ENCODE measurements at places on chromosomes 12 and 14.

DNA sequence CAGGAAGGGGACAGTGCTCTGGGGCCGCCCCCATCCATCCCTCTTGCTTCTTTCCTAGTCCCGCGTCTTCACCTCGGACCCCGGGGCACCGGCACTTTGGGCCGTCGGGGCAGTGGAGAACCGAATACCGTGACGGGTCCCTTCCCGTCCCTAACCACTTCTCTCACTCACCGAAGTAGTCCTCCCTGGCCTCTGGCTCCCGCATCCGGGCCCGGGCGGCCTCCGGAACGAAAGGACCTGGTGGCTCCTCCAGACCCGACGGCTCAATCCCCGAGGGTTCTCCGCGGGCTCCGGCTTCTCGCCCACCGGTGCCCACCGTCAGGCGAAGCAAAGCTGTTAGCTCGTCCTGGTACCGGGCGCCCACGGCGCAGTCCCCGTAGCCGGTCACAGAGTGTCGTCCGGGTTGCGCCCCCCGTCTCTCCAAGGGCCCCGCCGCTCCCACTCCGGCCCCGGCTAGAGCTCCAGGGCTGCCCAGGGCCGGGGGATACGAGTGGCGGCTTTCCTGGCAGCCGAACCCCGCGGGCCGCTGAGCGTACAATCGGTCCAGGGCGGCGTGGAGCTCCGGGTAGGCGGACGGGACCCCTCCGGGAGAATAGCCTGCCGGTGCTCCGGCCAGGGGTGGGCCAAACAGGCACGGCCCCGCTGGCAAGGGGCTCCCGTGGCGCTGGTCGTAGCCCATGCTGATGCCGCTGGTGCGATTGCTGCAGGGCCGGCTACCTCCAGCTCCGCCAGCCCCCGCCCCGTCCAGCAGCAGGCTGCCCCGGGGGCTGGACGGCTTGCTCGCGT is 1.1 kb downstream of the AJUBA start:
- DNase-seq, result peak; percentile 23

- DNase-seq, result no peak
Measured at GRCh38 chr12:109289004-109289403, 20.1 kb downstream of the FOXN4 start.

- DNase-seq, result peak; percentile 16
Measured at GRCh38 chr12:27434673-27435565, 11.6 kb upstream of the SMCO2 start.

DNA sequence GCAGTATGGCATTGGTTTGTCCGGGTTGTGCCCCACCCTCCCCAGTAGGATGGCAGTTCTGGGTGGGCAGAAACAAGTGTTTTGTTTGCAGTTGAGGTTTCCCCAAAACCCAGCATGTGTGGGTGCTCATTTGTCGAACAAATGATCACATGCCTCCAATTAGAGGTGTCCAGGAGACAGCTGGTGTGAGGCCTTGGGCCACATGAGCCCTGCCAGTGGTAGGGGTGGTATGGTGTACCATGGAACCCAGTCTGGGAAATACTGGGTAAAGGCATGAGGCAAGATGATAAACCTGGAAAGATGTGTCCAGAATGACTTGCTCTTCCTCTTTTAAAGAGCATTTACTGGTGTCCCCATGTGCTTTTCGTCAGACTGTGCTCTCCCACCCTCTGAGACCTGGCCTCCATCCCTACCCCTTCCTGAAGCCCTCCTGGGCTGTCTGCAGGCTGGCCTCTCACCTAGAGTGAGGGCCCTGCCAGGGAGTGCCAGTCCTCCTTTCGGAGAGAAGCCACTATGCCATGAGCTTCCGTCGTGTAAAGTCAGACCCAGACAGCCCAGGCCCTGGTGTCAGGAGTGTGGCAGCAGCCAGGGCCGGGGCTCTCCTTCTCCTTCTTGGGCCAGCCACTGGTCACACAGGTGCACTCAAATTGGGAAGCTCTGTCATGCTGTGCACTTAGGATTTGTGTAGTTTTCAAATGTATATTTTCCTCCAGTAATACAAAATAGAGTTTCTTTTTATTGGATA is 17.6 kb downstream of the ANKRD9 start:
- DNase-seq, result no peak

- no peak for DNase-seq
Measured at GRCh38 chr14:69325646-69326265, 65.8 kb downstream of the GALNT16 start.

DNA sequence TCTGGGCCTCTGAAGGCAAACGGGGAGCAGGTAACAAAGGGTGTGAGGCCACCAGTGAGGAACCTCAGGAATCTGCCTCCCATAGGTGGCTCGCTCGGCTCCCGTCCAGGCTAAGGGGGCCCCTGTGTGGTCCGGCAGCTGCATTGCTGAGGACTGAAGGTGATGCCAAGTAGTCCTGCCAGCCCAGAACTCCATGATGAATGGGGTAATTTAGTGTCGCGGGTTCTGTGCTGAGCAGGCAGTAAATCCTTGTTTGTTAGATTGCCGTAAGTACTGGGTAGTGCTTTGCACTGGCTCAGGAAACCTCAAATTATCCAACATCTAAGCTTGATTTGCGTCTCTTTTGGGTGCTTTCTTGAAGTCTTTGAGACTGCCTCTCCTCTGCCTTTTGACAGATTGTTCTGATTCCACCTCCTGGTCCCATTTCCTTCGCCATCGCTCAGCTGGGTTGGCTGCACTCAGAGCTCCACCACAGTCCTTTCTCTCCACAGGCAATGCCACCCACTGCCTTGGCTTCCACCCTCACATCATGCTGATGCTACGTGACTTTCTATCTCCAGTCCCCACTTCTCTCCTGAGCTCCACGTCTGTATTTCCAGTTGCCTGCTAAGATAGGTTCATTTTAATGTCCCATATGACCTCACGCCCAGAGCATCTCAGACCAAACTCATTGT is 392.0 kb downstream of the FUT8 start:
- no peak for DNase-seq

DNA sequence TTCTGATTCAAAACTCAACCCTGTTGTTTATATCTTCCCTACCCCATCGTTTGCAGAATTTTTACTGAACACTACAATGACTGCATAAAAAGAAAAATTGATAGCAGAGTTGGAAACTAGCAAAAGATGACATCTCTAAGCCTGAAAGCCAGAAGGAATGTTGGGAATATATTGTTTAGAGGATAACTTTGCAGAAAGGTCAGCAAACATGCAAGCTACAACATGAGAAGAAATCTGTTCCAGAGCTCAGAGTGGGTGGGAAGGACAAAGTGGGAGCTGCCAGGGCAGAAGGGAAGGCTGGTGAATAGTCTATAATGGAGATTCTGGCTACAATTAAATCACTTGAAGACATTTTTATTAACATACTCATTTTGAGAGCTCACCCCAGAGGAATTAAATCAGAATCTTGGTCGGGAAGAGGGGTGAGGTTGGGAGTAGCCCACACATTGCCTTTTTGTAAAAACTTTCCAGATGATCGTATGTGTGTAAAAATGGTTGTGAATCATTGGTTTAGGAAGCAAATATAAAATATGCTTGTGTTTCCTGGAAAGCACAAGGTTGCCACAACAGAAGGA is 574.8 kb downstream of the FLRT2 start:
- no peak for DNase-seq

- DNase-seq, result no peak
Measured at GRCh38 chr12:127311720-127312364, 955.1 kb upstream of the TMEM132C start.

DNA sequence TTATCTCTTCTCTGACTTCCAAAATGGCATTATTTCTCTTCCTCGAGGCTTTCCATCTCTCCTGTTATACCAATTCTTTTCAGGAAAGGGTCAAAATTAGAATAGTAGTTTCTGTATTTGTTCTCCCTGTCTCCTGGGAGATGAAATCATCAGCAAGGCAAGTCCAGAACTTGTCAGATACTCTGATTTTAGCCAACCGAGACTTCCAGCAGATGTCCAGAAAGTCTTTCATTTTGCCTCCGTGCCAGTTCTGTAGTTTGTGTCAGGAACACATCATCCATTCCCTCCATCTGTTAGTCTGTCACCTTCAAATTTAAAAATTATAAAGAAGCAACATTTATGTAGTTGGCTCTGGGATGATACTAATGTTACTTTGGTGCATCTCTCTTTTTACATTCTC is 275.7 kb downstream of the CCDC59 start:
- no peak for DNase-seq

- DNase-seq, result no peak
Measured at GRCh38 chr12:94922561-94922960, 80.9 kb downstream of the NDUFA12 start.

- no peak for DNase-seq
Measured at GRCh38 chr12:131050463-131051154, 96.9 kb downstream of the ADGRD1 start.

DNA sequence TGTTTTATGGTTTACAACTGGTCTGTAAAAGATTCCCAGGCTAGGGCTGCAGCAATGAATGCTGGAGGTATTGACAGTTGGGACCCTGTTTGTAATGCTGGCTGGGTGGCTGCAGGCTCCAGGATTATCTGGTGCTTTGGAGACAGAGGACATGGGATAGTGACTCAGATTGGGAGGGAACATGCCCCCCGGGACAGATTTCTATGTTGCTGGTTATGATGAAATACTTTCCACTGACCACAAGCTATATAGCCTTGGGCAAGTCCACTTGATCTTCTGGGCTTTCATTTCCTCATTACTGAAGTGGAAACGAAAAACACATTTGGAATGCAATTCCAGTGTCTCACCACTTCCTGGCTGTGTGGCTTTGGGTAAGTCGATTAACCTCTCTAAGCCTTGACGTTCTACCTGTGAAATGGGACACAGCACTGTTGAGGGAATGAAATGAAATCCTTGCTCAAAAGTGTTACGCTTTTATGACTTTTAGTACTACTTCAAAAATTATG is 6.3 kb upstream of the TPCN1 start:
- DNase-seq, result peak; percentile 99

DNA sequence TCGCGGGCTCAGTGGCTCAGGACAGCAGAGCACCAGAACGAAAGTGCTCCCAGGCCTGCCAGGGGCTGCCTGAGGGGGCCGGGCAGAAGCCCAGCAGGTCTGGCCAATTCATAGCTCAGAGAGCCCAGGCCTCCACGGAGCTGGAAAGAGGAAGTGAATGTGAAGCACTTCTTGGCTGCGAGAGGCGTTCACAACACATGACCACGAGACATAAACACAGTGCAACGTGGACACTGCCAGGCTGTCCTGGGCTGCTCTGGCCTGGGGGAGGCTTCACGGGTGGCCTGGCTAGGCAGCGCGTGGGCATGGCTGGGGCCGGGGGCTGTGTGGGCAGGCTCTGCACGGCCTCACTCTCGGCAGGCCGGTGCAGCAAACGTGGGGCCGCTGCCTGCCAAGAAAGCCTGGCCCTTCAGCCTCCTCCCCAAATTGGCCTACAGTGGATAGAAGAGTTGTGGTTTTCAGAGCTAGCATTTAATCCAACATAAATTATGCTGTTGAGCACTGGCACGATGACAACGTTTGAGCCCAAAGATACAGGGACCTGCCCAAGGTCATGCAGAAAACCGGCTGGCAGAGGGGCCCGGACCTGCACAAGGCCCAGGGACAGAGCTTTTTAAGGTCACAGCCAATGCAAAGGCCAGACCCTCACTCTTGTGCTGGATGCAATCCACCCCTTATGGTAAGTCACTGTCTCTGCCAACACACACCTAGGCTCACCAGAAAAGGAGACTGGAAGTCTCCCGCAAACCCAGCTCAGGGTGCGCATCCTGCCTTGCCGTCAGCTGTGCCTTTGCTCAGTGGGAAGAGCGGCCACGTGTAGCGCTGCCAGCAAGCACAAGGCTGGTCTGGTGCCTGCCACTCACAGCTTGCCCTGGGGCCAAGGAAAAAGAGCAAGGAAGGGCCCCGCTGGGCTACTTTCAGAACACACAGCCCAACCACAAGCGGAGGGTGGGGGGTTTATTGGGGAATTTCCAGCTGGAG is 8.6 kb downstream of the SLC25A29 start:
- peak; percentile 37 for DNase-seq

DNA sequence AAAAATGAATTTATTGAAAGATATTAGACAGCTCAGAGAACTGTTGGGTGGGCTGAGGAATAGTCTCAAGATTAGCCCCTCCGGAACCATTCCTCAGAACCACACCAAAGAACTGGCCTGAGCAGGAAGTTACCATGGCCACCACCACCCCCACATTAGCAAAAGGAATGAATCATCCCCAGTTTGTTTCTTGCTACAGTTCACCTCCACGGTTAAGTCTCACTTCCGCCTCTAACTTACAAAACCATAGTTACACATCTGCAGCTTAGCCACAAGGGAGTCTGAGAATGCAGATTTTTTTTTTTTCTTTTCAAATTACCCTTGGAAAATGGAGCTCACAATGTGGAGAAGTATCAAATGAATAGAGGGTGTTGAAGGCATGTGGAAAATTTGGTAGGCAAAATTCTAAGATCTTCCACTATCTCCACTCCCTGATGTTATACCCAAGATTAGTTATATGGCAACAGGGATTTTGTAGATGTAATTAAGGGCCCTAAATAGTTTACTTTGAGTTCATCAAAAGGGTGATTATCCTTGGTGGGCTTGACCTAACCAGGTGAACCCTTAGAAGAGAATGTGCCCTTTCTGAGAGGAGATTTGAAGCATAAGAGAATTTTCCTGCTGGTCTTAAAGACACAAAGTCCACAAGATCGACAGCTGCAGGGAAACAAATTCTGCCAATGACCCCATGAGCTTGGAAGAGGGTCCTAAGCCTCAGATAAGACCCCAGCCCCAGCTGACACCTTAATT is 129.8 kb upstream of the KRR1 start:
- peak; percentile 95 for DNase-seq

- no peak for DNase-seq
Measured at GRCh38 chr12:2649201-2650030, 145.4 kb upstream of the FKBP4 start.

DNA sequence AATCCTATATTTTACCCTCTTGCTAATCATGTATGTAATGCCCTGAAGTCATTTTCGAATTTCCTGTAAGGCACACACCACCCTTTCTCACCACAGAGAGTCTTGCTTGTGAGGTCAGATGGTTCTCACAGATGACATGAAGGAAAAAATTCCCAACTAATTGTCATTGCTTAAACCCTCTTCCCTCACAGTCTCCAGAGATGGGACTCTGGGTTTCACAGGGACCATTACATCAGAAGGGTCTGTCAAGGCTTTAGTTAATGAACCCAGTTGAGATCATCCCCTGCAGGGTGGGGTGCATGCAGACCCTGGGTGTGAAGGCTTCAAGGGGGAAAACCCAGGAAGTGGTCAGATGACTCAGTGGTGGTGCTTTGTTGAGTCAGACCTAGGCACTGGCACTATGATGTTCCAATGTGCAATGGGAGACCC is 229.6 kb downstream of the BCAT1 start:
- DNase-seq, result peak; percentile 87

DNA sequence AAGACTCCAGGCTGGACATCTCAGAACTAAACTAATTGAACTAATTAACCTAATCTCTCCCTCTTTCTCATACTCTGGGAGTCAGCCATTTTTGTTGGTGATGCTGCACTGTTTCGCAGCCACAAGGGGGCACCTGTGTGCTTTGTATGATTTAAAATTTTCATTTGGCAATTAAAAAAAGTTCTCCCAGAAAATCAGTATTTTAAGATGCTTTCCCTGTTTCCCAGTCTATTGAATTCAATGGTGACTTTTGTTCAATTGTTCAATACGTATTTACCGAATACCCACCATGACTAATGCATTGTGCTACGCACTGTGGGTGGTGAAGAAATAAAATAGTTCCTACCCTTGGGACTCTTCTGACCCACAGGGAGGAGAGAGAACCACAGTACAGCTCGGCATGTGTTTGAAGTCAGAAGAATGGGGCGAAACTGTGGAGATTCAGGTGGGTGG is 63.7 kb downstream of the ZNF664 start:
- DNase-seq, result peak; percentile 44

All from RPMI7951 (cell line).